ENCODE measurements at places on chromosomes 12 and 14. TPM values are rescaled to one million over a fixed set of nuclear protein-coding genes. Genes with fewer than 3 reads are reported as not detected.

The FAIM2 gene
- total RNA-seq, result 3.4 TPM

The TPPP2 gene
- total RNA-seq, result not detected

The CRACR2A gene
- 2.2 TPM for total RNA-seq

The CCDC198 gene
- not detected for total RNA-seq

The SMOC1 gene
- 0.19 TPM for total RNA-seq

The EML5 gene
- total RNA-seq, result 6.7 TPM

The FMNL3 gene
- 15.4 TPM for total RNA-seq

The RNF212B gene
- total RNA-seq, result not detected

The OR4E1 gene
- not detected for total RNA-seq

The ABHD12B gene
- not detected for total RNA-seq

The ABCB9 gene
- total RNA-seq, result 8.4 TPM

The BICDL1 gene
- total RNA-seq, result 13.9 TPM

The FGD6 gene
- total RNA-seq, result 46.5 TPM

The SSTR1 gene
- total RNA-seq, result 0.16 TPM

The NFATC4 gene
- 54.9 TPM for total RNA-seq

The LRRC10 gene
- total RNA-seq, result not detected

The CLEC2A gene
- total RNA-seq, result not detected

The OR11H7 gene
- not detected for total RNA-seq

The ADAMTS20 gene
- total RNA-seq, result not detected

The GARIN6 gene
- not detected for total RNA-seq

The SERPINA1 gene
- total RNA-seq, result 2.8 TPM

The METTL3 gene
- 55.2 TPM for total RNA-seq

The CLEC4A gene
- 4.0 TPM for total RNA-seq

The RERGL gene
- 2.3 TPM for total RNA-seq

The IFNG-AS1 gene
- total RNA-seq, result not detected

The COX8C gene
- total RNA-seq, result not detected

The CLEC4D gene
- total RNA-seq, result not detected

The SMIM41 gene
- 4.2 TPM for total RNA-seq

The ADCY4 gene
- 13.3 TPM for total RNA-seq

The TRPV4 gene
- 0.82 TPM for total RNA-seq

The BDKRB1 gene
- total RNA-seq, result not detected

The GLS2 gene
- total RNA-seq, result 4.1 TPM

The SVOP gene
- 0.08 TPM for total RNA-seq

The GLT1D1 gene
- total RNA-seq, result 1.8 TPM

The NYNRIN gene
- total RNA-seq, result 9.3 TPM

The RPL10L gene
- not detected for total RNA-seq

The CCDC63 gene
- not detected for total RNA-seq

The PZP gene
- not detected for total RNA-seq

The COL2A1 gene
- total RNA-seq, result not detected

The PTPN21 gene
- 24.4 TPM for total RNA-seq

The SLC11A2 gene
- total RNA-seq, result 47.1 TPM

The PLXNC1 gene
- total RNA-seq, result 6.6 TPM

The CDKN3 gene
- total RNA-seq, result 2.0 TPM

The SLCO1B1 gene
- total RNA-seq, result not detected

The TMEM63C gene
- 0.13 TPM for total RNA-seq

The SIX1 gene
- 0.42 TPM for total RNA-seq

The CLEC9A gene
- total RNA-seq, result not detected
